Activated T-cell treated with anti-CD3 and anti-CD28 coated beads, Interleukin-2, amount 50 U/mL, for 72 hours (primary cell): ENCODE measurements at places on chromosomes 4 and X. TPM values are rescaled to one million over a fixed set of nuclear protein-coding genes. Genes with fewer than 3 reads are reported as not detected.

NXF3 gene
- 0.12 TPM for total RNA-seq

RAP2C gene
- 52.0 TPM for total RNA-seq

FOXR2 gene
- total RNA-seq: not detected

TMSB15C gene
- total RNA-seq: 6.0 TPM

EDA gene
- total RNA-seq: 4.3 TPM

FGFBP1 gene
- total RNA-seq: not detected

RTL9 gene
- total RNA-seq: 0.14 TPM

CSAG2 gene
- total RNA-seq: not detected

CBR4 gene
- 24.4 TPM for total RNA-seq

LRPAP1 gene
- total RNA-seq: 52.7 TPM

PHEX gene
- 1.9 TPM for total RNA-seq

MOSPD2 gene
- 22.6 TPM for total RNA-seq

ADH7 gene
- not detected for total RNA-seq

CSAG3 gene
- total RNA-seq: 1.3 TPM
